ENCODE measurements at places on chromosomes 6 and 20.

DNA sequence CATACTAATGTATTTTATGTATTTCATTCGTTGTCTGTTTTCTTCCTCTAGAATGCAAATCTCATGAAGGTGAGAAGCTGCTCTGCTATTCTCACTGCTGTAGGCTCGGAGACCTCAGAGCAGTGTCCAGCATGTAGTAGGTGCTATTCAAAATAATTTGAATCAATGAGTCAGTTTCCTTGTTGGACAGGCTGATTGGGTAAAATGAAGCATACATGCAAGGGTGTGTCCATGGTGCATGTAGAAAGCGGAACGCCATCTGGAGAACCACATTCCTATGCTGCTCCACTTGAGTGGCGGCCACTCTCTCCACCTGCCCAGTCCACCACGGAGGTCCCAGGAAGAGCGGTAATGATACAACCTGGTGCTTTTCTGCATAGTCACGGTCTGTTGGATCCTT, 412.1 kb downstream of the QKI start:
- no peak for DNase-seq

- DNase-seq: no peak
These were observed 35.3 kb downstream of the CD2AP start for GRCh38 chr6:47512872-47513271.

DNA sequence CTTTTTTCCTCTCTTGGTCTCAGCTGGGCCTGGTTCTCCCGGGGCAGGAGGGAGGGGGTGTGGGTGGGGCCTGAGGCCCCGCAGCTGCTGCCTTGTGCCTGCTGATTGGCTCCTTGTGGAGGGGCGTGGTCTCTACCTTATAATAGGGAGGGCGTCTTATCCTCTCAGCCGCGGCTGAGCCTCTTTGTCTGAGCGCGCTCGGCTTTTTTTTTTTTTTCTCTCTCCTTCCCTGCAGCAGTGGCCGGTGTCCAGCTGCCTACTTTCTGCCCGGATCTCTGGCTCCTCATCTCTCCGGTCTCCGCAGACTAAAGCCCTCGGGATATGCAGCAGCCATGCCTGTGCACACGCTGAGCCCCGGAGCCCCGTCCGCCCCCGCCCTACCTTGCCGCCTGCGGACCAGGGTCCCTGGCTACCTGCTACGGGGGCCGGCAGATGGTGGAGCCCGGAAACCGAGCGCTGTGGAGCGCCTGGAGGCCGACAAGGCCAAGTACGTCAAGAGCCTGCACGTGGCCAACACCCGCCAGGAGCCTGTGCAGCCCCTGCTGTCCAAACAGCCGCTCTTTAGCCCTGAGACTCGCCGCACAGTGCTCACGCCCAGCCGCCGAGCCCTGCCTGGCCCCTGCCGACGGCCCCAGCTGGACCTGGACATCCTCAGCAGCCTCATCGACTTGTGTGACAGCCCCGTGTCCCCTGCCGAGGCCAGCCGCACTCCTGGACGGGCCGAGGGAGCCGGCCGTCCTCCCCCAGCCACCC, 11.1 kb downstream of the FAM110A start:
- peak; percentile 91 for DNase-seq

- peak; percentile 54 for DNase-seq
These were observed 64.3 kb downstream of the ADTRP start for GRCh38 chr6:11714116-11714797.

GRCh38 chr6:7629321-7629720, 39.3 kb downstream of the SNRNP48 start:
- no peak for DNase-seq

- DNase-seq: no peak
These were observed 6.8 kb downstream of the ADA start for GRCh38 chr20:44644667-44645131.

- peak; percentile 48 for DNase-seq
These were observed 17.8 kb upstream of the FNDC1 start for GRCh38 chr6:159151266-159151855.

DNA sequence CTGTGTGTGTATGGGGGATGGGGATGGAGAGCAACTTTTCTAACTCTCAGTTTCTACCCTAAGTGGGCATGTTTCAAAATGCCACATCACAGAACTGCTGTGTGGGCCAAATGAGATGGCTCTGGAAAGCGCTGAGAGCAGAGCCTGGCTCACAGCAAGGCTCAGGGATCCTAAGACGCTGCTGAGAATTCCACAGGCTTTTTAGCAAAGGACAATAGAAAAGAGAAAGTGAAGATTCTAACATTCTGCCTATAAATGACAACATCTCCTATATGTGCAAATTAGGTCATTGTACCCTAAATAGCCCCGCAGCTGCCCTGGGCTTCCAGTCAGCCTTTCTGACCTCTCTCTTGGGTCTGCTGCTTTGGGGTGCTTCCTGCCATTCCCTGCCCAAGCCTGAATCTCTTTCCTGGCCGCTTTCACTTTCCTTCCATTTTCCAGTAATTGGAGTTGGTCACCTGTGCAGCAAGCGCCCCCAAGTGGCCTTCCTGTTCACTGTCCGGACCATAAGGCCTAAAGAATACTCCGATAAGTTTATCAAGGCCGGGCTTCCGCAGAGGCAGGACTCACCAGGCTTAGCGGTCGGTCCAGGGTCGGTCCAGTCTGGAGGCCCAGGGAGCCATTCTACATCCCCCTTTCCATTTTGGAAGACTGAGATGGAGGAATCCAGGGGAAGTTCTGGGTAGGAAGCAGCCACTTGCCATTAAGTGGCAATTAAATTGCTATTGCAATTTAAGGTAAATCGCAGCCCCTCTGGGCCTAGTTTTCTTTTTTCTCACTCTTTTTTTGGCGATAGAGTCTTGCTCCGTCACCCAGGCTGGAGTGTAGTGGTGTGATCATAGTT, 6.7 kb upstream of the DDR1 start:
- peak; percentile 72 for DNase-seq

DNA sequence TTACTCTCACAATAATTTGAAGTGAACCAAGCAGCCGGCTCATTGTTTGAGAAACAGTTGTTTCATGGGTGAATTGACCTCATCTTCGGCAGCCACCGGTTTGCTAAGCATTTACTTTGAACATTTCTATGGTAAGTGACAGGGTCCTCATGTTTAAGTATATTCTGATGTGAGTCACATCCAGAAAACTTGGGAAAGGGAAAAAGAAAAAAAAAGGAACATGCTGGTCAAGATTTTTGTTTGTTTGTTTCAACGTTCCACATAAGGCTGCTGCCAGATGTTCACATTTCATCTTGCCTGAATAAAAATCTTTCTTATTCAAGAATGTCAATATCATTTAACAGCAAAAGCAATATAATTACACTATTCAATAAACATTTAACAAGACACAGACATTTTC, 55.0 kb upstream of the EXOC2 start:
- no peak for DNase-seq

- DNase-seq: no peak
These were observed 329.1 kb upstream of the SOX4 start for GRCh38 chr6:21264288-21265033.

GRCh38 chr20:33933469-33933909, 60.2 kb upstream of the RALY start:
- DNase-seq: peak; percentile 49

DNA sequence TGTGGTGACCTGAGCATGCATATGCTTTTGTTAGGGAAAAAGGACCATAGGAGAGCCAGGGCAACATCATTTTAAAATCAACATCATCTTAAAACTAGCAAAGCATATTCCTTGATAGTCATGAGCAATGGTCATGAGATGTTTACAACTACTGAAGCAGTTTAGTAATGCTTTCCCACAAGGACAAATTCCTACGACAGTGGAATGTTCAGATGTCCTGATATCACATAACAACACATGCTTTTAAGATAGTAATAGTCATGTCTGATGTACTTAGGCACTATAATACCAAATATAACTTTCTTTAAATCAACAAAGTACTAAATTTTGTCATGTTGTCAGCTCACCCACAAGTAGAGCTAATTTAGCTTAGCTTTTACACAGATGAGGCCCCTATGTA, 370.3 kb downstream of the HTR1B start:
- DNase-seq: no peak

GRCh38 chr20:44618318-44618731, 33.2 kb downstream of the ADA start:
- DNase-seq: peak; percentile 49

DNA sequence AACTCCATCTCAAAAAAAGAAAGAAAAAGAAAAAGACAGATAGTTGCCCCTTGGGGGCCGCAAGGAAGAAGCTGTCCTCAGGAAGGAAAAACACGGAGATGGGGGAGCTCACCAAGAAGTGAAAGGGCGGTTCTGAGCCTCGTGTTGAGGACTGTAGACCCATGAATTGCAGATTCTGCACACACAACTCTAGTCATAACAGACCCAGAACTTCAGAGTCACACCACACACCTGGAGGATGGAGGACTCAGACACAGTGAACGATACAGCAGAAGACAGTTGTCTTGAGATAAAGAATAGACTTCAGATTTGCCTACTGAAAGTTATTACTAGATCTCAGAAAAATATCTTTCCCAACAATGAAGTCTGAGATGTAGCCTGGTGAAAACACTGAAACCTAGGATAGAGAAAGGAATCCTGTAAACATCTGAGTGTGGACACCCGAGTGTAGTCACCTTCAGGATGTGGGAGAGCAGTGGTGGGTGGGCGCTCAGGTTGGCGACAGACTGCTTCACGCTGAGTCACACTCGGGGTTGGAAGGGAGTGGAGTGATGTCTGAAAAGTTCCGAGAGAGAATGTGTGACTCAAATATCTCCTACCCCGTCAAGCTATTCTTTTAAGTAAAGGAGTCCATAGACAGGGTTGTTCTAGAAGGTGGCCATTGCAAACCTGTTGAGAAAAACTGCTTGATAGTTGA, 88.1 kb downstream of the MAP3K4 start:
- peak; percentile 26 for DNase-seq

DNA sequence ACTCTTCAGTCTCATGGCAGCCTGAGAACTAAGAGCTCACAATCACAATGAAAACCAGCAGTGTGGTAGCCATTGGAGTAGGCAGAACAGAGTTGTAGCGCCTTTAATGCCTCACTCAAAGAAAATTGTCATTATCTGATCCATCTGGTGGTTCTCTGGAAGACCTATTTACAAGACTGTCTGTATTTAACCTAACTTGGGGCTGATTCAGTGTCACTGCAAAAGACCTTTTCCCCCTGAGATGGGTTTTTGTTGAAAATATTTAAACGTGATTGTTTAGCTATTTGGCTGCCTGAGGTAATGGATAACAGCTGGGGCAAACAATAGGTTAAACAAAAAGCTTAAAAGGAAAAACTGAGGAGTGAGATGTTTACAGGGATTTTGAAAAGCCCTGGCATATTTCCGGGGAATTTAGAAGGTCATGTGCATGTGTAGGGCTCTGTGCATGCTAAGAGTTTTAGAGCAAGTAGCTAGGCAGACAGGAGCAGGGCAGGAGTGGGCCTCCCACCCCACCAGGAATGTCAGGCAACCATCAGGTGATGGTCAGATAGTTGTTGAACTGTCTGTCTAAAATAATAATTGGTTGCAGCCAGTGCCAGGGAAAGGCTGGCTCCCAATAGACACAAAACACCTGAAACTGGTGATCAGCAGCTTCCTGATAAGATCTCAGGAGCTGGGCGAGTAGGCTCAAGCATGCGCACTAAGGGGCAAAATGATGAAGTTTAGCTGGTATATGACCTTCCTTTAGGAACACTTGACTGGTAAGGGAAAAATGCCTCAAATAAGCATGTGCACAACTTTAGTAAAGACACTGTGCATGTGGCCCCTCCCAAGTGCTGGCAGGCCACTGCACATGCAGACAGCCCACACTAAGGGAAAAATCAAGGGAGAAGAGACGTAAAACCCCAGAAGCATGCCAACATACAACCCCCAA, 70.8 kb upstream of the AKIRIN2 start:
- DNase-seq: no peak

DNA sequence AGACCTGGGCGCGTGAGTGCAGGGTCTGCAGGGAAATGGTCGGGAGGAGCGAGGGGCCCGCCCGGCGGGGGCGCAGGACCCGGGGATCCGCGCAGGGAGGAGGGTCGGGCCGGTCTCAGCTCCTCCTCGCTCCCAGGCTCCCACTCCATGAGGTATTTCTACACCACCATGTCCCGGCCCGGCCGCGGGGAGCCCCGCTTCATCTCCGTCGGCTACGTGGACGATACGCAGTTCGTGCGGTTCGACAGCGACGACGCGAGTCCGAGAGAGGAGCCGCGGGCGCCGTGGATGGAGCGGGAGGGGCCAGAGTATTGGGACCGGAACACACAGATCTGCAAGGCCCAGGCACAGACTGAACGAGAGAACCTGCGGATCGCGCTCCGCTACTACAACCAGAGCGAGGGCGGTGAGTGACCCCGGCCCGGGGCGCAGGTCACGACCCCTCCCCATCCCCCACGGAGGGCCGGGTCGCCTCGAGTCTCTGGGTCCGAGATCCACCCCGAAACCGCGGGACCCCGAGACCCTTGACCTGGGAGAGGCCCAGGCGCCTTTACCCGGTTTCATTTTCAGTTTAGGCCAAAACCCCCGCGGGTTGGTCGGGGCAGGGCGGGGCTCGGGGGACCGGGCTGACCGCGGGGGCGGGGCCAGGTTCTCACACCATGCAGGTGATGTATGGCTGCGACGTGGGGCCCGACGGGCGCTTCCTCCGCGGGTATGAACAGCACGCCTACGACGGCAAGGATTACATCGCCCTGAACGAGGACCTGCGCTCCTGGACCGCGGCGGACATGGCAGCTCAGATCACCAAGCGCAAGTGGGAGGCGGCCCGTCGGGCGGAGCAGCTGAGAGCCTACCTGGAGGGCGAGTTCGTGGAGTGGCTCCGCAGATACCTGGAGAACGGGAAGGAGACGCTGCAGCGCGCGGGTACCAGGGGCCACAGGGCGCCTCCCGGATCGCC, 54.2 kb upstream of the HLA-A start:
- DNase-seq: peak; percentile 81

DNA sequence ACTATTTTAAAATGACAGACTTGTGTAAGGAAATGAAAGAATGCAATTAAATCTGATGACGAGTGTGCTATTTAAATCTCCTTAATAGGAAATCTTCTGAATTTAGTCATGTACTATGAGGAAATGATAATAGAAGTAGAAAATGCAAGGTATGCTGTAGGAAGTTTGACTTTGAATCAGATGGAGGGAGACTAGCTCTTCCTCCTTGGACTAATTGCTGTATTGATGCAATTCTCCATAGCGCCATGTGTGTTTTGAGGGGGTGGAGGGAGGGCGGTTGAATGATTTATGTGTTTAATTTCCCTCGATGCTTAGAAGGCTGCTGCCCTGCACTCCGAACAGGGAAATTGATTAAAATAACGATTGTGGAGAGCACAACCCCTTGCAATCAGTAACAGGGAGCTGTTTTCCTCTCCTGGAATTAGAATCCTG, 214.4 kb upstream of the PRND start:
- no peak for DNase-seq

- no peak for DNase-seq
These were observed 128.9 kb downstream of the ZFP64 start for GRCh38 chr20:52062452-52063209.
